Activated CD4-positive, alpha-beta T cell treated with anti-CD3 and anti-CD28 coated beads, Interleukin-2, amount 50 U/mL, for 48 hours (primary cell): ENCODE measurements at places on chromosomes 3 and 15.
A peak's percentile ranks its signal among the peaks of the same experiment; 100 is the strongest.

- no peak for DNase-seq
Measured at GRCh38 chr3:127790882-127791183, 31.5 kb downstream of the MGLL start.

DNA sequence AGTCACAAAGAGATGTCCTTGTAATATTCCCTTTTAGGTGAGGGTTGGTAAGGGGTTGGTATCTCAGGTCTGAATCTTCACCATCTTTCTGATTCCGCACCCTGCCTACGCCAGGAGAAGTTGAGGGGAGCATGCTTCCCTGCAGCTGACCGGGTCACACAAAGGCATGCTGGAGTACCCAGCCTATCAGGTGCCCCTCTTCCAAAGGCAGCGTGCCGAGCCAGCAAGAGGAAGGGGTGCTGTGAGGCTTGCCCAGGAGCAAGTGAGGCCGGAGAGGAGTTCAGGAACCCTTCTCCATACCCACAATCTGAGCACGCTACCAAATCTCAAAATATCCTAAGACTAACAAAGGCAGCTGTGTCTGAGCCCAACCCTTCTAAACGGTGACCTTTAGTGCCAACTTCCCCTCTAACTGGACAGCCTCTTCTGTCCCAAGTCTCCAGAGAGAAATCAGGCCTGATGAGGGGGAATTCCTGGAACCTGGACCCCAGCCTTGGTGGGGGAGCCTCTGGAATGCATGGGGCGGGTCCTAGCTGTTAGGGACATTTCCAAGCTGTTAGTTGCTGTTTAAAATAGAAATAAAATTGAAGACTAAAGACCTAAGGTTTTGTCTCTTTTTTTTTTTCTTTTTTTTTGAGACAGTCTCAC, 19.8 kb downstream of the TYRO3 start:
- DNase-seq, result no peak

GRCh38 chr3:100001526-100002270, 112.6 kb downstream of the FILIP1L start:
- DNase-seq, result no peak

GRCh38 chr15:65558336-65558735, 28.1 kb downstream of the HACD3 start:
- no peak for DNase-seq

DNA sequence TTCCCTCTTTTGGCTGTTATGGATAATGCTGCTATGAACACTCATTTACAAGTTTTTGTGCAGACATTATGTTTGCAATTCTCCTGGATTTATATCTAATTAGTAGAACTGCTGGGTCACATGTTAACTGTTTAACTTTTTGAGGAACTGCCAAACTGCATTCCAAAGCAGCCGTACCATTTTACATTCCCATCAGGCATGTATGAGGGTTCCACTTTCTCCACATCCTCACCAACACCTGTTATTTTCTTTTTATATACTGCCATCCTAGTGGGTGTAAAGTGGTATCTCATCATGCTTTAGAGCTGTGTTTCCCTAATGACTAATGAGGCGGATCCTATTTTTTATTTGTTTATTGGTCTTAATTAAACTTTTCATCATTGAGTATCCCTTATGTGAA, 9.2 kb downstream of the KPNA4 start:
- DNase-seq, result no peak

DNA sequence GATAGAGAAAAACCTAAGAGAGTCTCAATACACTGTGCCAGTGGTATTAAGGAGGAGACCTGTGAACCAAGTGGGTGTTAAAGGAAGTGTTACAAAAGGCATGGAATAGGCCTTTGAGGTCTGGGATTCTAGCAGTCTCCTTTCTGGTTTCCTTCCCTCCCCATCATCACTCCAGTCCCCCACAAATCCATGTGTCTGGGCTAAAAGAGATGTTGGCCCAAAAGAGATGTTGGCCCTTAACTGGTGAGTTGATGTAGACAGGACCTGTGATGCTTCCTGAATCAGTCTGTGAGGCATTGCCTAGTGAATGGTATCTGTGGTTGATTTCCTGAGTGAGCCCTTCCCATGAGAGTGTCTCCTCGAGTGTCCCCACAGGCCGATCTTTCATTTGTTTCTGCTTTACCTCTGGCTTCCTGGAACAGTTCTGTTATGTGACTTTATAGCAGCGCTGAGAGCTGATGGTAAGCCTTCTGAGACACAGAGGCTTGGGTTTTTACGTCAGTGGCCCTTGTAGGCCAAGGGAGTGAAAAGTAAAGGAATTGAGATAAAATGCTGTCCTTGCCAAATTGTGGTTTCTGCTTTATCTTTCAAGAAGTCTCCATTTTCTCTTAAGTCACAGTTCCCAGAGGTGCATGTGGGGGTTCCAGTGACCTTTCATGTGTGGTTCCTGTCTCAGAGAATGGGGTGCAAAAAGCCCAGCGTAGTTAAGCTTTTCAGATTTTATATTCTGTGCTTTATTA, 87.8 kb downstream of the KLHL25 start:
- DNase-seq, result peak; percentile 62

GRCh38 chr3:39108200-39108710, 775 bp downstream of the TTC21A start:
- DNase-seq, result no peak

GRCh38 chr15:66942649-66943390, 122.6 kb upstream of the SMAD3 start:
- DNase-seq, result no peak

GRCh38 chr3:133987948-133988484, 41.7 kb downstream of the SLCO2A1 start:
- no peak for DNase-seq

- no peak for DNase-seq
Measured at GRCh38 chr3:58495101-58495500, 3.2 kb downstream of the KCTD6 start.

- DNase-seq, result no peak
Measured at GRCh38 chr3:186990878-186991308, 60.6 kb downstream of the ST6GAL1 start.

DNA sequence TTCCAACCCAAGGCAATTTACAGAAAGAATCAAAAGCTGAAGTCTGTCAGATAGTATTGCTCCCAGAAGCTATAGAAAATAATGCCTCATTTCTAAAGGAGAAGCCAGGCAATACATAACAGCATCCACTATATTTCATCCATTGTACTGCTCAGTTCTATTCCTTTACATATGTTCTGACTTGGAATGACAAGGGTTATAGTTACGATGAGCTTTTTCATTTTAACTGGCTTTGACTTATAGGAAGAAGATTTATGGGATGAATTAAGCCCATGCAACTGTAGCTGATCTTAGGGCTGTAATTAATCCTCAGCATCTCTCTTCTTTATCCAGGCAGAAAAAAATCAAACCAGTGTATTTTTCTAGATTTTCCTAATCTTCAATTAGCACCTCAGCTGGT, 676.3 kb upstream of the CCDC54 start:
- no peak for DNase-seq

DNA sequence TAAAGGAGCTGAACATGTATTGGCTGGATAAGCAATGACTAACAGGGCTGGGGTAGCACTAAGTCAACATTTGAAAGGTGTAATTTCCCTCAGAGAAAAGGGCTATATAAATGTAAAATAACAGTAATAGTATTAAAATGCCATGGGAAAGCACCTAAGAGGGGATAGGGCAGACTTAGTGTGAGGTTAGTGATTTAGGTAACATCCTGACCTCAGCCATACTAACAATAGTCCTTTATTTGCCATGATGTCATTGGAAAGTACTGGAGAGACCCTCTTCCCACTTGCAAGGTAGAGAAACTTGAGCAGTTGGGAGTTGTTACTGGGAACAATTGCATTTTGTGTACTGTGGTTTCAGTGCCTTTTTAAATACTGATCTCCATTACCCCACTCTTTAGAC, 103.4 kb downstream of the LSAMP start:
- DNase-seq, result no peak

DNA sequence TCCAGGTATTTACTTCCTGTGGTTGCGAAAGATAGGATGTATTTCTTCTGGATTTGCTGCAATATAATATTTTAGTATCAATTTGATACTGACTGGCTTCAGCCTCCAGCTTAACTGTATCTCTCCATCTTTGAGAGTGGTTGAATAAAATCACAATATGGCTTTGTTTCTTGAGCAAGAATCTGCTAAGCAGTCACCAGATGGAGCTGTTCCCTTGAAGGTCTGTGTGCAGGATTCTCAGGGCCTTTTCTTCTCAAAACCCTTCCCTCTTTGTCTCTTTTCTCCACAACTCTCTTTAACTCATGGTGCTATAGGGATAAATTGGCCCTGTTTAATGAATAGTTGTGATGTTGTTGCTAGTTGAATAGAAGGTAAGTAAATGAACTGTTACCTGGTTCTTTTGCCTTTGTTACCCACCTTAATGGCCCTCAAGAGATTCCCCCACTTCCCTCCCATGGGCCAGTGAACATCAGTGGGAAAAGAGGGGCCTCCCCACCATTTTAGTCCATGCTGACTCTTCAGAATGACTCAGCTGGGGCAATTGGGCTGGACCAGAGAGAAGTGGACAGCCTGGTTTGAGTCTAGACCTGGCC, 34.8 kb upstream of the RAB6B start:
- DNase-seq, result no peak
